ENCODE measurements at places on chromosomes 1 and 21. TPM values are rescaled to one million over a fixed set of nuclear protein-coding genes. Genes with fewer than 3 reads are reported as not detected.

CD1C gene
- not detected for total RNA-seq

SRGAP2C gene
- 17.5 TPM for total RNA-seq

CD1E gene
- total RNA-seq, result not detected

PTAFR gene
- not detected for total RNA-seq

HES3 gene
- not detected for total RNA-seq

RNF186 gene
- not detected for total RNA-seq

OR10Z1 gene
- not detected for total RNA-seq

CSF1 gene
- 87.2 TPM for total RNA-seq

LEFTY1 gene
- 0.18 TPM for total RNA-seq

MUL1 gene
- 30.8 TPM for total RNA-seq

TPTE gene
- not detected for total RNA-seq

C1orf94 gene
- total RNA-seq, result not detected

AQP10 gene
- not detected for total RNA-seq

B3GALT2 gene
- 0.49 TPM for total RNA-seq

MYBPH gene
- total RNA-seq, result not detected

SLAMF9 gene
- total RNA-seq, result not detected

GJB3 gene
- not detected for total RNA-seq

OR6K3 gene
- not detected for total RNA-seq

PRRX1 gene
- 46.5 TPM for total RNA-seq

NEGR1 gene
- 7.2 TPM for total RNA-seq

ABCG1 gene
- total RNA-seq, result 2.9 TPM

DNTTIP2 gene
- 20.0 TPM for total RNA-seq

CA14 gene
- total RNA-seq, result not detected
